Fibroblast of upper back skin (primary cell): ENCODE measurements at places on chromosomes 6 and 20.

DNA sequence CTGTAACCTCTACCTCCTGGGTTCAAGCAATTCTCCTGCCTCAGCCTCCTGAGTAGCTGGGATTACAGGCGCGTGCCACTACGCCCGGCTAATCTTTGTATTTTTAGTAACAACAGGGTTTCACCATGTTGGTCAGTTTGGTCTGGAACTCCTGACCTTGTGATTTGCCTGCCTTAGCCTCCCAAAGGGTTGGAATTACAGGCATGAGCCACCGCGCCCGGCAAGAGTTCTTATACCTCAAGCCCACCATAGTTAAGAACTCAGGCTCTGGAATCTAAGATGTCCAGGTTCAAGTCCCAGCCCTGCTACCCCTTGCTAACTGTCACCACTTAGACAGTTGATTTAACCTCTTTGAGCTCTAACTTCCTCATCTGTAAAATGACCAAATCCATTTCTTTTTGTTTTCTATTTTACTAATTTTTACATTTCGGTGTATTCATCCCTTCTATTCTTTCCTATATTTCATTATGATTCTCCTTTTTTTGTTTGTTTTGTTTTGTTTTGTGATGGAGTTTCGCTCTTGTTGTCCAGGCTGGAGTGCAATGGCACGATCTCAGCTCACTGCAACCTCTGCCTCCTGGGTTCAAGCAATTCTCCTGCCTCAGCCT, 104.8 kb upstream of the ZNF217 start:
- no peak for DNase-seq

GRCh38 chr20:10718661-10719060, 44.9 kb upstream of the JAG1 start:
- peak; percentile 27 for DNase-seq

GRCh38 chr6:34993213-34993612, 104.2 kb downstream of the ANKS1A start:
- no peak for DNase-seq

DNA sequence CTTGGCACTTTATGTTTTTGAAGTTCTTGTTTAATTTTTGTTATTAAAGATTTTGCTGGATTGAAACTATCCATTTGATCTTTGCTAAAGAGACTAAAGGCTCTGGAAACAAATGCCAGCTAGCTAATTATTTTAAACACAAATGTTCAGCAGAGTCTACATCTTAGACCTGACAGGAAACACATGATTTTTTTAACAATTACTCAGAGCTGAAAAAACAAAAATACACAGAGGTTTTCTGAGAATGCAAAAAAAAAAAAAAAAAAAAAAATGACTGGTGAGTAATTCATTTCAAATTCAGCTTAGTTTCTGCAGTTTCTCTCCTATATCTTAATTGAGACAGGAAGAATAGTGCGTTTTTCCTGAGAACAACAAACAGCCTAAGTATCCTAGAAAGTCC, 448.0 kb downstream of the TENT5A start:
- peak; percentile 21 for DNase-seq

DNA sequence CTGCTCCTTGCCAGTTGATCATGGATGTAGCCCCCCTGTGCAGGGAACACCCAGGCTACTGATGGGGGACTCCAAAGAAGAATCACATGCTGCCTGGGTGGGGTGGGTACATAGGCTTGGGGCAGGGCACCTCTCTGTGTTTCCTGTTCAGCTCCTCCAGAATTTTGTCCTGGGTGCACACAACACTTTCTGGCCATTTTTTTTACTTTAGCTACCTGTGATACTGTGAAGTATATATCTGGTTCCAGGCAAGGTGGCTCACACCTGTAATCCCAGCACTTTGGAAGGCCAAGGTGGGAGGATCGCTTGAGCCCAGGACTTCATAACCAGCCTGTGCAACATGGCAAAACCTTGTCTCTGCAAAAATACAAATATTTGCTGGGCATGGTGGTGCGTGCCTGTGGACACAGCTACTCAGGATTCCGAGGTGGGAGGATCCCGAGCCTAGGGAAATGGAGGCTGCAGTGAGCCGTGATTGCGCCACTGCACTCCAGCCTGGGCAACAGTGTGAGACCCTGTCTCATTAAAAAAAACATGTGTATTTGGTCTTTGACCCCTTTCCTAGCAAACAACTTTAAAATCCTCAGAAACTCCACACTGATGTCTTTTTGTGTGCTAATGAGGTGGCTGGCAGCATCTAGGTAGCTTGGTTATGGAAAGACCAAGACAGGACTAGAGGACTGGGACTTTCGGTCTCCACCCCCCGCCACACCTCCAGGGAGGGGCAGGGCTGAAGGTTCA, 14.1 kb downstream of the SLC4A11 start:
- no peak for DNase-seq

DNA sequence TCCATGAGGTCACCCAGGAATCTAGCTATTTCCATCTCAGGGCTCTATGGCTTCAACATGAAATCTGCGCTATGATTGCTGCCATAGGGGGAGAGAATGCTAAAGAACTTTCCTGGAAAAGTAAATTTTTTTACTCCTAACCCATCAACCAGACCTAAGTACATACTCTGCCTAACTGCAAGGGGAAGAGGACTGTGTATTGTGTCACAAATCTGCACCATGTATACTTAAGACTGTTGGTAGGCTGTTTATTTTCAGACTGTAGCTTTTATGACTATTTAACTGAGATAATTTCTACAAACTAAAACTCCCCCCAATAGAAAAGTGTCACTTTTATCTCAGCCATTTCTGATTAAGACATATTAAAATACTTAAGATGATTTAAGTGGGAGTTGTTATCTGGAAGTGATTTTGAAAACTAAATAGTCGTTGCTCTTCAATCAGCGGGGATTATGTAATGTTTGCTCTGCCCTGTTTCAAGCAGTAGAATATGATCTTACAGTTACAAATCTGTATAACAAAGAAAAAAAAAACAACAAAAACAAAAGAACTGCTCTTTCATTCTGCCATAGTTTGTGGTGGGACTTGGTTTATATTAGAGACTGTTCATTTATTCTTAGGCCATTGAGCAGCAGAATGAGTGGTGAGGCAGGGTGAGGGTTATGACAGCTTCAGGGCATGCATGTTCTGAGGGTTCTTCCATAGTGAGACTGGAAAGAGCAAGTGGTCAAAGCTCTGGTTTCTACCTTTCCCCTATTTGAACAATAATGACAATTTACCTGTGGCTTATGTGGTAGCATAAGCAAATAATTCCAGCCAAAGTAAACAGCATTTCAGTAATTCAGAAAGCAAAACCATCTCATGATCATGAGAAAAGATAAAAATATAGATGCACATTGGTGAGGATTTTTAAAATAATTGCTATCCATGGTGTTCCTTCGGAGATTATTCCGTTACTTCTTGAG, 126.3 kb upstream of the CEP162 start:
- no peak for DNase-seq

- DNase-seq: no peak
Observed at GRCh38 chr6:39214846-39215639, 14.2 kb downstream of the KCNK5 start.

DNA sequence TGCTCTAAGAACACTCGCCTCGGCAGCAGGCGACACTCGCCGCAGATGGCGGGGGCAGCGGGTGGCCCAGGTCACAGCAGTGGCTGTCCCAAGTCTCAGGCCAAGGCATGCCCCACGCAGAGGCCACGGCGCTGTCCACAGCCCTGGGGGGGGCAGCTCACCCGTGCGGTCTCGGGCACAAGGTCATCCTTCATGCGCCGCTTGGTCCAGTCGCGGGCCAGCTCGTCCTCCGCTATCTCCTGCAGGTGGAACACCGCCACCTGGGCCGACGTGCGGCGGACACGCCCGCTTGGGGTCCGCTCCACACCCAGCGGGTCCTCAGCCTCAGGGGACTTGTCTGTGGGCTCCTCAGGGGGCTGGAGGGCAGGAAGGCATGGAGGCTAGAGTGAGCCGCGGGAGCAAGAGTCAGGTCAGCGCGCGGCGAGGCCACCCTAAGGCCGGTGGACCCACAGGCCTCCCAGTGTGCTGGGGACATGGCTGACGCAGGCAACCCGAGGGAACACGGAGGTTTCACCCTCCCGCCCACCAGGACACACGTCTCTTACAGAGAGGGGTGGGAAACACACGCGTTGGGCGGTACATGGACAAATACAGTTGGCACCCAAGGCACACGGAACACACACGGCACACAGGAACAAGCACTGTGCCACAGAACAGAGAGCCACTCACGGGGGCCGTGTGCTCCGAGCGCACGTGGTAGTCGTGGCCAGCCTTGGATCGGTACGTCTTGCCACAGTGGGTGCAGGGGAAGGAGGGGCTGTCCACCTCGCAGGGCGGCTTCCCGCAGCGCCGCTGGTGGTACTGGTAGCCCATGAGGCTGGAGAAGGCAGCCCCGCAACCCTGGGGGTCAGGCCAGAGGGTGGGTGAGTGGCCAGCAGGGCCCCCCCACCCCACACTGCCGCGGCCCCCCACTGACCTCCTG, 6.5 kb upstream of the UCKL1 start:
- DNase-seq: no peak

DNA sequence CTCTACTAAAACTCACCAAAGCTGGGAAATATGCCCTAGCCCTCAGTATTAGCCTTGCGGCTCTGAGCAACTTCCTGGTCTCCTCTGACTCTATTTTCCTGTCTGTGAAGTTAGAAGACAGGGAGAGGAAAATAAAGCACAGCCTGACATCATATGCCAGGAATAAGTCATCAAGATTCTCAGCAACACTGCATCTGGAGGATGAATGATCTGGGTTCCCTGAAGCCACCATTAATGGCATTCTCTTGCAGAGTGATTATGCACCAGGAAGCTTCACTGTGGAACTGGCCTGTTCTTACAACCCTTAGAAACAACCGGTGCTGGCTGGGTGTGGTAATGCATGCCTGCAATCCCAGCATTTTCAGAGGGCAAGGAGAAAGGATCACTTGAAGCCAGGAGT, 12.4 kb downstream of the ADGRF5 start:
- DNase-seq: peak; percentile 7

DNA sequence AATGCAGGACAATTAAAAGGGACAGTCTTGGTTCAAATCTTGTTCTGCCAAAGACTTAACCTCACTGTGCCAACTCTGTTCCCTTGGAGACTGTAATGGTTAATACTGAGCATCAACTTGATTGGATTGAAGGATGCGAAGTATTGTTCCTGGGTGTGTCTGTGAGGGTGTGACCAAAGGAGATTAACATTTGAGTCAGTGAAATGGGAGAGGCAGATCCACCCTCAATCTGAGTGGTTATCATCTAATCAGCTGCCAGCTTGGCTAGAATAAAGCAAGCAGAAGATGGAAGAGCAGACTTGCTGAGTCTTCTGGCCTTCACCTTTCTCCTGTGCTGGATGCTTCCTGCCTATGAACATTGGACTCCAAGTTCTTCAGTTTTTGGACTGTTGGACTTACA, 474.4 kb downstream of the CD83 start:
- DNase-seq: no peak

DNA sequence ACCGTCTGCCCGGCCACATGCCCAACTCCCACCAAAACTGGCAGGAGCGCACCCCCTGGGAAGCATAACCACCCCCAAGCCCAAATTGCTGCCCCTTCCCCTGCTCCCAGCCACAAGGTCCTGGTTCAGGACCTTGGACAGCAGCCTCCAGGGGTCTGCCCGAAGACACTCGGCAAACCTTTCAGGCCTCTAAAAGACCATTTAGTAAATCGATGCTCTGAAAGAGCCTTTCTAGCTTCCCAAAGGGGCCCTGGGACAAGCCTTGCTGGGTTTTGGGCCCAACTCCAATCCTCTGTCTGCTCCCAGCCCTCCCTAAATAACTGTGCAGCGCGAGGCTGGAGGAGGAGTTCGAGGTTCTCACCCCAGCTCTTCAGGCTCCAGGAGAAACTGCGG, 30.5 kb downstream of the GRM4 start:
- DNase-seq: peak; percentile 28

GRCh38 chr6:155327326-155328073, 13.2 kb upstream of the TFB1M start:
- DNase-seq: peak; percentile 72

- DNase-seq: peak; percentile 23
Observed at GRCh38 chr6:63636518-63637021, 968 bp downstream of the PHF3 start.

DNA sequence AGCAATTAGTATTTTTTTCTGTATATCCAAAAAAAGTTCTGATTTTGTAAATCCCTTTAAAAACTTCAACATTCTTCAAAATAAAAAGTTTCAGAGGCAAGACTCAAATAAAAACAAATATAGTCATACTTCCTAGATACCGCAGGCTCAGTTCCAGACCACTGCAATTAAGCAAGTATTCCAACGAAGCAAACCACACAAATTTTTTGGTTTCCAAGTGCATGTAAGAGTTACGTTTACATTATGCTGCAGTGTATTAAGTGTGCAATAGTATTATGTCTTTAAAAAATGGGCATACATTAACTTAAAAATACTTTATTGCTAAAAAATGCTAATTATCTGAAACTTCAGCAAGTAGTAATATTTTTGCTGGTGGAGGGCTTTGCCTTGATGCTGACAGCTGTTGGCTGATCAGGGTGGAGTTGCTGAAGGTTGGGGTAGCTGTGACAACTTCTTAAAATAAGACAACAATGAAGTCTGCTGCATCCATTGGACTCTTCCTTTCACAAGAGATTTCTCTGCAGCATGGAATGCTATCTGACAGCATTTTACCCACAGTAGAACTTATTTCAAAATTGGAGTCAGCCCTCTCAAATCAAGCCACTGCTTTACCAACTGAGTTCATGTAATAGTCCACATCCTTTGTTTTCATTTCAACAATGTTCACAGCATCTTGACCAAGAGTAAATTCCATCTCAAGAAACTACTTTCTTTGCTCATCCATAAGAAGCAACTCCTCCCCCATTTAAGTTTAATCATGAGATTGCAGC, 46.0 kb downstream of the PHIP start:
- DNase-seq: peak; percentile 65

DNA sequence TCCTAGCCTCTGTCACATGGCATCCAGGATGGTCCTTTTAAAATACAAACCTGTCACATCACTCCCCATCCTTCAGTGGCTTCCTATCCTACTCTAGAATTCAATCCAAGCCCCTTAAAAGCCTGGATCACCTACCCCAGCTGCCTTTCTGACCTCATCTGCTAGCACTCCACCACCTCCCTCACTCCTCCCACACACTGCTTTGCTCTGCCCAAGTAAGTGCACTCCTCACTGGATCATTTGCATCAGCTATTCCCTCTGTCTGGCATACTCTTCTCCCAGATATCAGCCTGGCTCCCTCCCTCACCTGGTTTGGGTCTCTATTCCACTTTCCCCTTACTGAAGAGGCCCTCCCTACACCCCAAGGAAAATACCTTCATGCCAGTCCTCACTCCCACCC, 10.5 kb downstream of the C6orf136 start:
- no peak for DNase-seq

- peak; percentile 85 for DNase-seq
Observed at GRCh38 chr6:35668744-35669450, 19.8 kb downstream of the FKBP5 start.

DNA sequence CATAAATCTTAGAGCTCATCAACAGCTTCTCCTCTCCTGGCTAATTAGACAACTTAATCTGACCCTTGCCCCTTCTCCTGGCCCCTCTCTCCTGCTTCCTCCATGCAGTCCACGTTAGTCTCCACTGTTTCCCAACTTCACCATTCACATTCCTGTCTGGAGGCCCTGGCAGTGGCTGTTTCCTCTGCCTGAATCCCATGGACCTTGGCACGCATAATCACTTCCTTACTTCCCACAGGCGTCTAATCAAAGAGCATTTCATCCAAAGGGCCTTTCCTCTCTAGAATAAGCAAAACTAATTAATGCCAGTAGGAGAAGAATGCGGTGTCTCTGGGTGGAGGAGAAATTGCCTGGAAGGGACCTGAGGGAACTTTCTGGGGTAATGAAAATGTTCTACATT, 16.4 kb upstream of the XRN2 start:
- DNase-seq: no peak
